GM23338 (cell line): ENCODE measurements at places on chromosomes 7 and 10. TPM values are rescaled to one million over a fixed set of nuclear protein-coding genes. Genes with fewer than 3 reads are reported as not detected.

DNA sequence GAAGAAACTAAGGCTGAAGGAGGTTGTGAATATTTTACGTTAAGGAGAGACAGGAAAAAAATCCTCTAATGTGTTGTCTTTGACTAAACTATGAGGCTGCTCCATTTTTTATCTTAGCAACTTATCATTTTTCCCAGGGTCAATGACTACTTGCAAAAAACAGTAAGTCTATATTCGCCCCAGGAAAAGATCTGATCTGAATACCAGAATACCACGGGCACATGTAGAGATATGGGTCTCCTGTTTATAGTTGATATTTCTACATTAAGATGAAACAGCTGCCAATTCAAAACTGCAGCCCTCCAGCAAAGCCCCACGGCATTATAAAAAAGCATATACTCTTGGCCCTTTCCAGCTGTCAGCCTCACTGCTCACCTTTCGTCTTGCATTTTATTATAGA lies 358.4 kb downstream of the SH2D4B start:
- peaks cover 59% of the 10 kb centered on the region for H3K27me3 ChIP-seq
- peaks cover 55% of the 10 kb centered on the region for H3K4me1 ChIP-seq
- no peak overlapping the region for H3K4me3 ChIP-seq

DNA sequence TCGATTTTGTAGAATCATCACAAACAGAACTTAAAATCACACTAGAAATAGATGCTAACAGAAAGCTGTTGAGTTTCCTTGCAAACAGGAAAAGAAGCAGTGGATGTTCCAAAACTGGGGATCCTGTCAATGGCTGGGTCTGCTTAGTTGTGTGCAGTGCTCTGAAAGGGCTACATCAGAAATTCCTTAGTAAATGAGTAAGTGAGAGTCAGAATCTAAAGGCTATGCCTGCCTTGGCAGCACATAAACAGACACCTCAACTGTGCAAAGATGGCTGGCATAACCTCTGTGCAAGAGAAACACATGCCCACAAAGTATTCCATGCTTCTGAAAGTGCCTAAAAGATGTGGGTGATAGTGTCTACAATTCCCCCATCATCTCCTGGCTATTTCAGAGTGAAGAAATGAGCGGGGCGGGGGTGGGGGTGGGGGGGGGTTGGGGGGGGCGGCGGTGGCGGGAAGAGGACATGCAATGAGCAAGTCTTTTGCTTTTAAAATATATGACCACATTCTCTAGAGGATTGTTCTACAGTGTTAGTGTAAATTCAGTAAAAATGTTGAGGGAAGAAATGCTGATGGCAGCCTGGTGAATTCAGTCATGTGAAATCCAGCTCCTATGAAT lies 138.1 kb upstream of the LAMB4 start:
- no peak for DNase-seq
- no peak overlapping the region for H3K27ac ChIP-seq
- no peak overlapping the region for H3K4me3 ChIP-seq
- no peaks in the 10 kb centered on the region for H3K27me3 ChIP-seq
- H3K4me1 ChIP-seq: peaks cover 8% of the 10 kb centered on the region

- 0 out of 2 replicates have a peak, but pooled peaks cover 5% of the 10 kb centered on the region for H3K4me1 ChIP-seq
- no peaks in the 10 kb centered on the region for H3K36me3 ChIP-seq
- no peaks in the 10 kb centered on the region for H3K27me3 ChIP-seq
Observed at GRCh38 chr7:84664626-84665025, 470.0 kb upstream of the SEMA3A start.

- peaks cover 43% of the 10 kb centered on the region for H3K36me3 ChIP-seq
- H3K4me1 ChIP-seq: peaks cover 9% of the 10 kb centered on the region
- H3K27me3 ChIP-seq: no peaks in the 10 kb centered on the region
- no peak overlapping the region for H3K4me3 ChIP-seq
Observed at GRCh38 chr7:148782757-148783456, 84.2 kb downstream of the CUL1 start.

- no peak for DNase-seq
- peak overlapping the region; percentile 98 for H3K27ac ChIP-seq
- H3K27me3 ChIP-seq: peaks cover 26% of the 10 kb centered on the region
- H3K36me3 ChIP-seq: peaks cover 8% of the 10 kb centered on the region
- H3K4me1 ChIP-seq: peaks cover 18% of the 10 kb centered on the region
- H3K4me3 ChIP-seq: peak overlapping the region; percentile 90
Observed at GRCh38 chr7:100891568-100892247, 2.2 kb upstream of the UFSP1 start.

DNA sequence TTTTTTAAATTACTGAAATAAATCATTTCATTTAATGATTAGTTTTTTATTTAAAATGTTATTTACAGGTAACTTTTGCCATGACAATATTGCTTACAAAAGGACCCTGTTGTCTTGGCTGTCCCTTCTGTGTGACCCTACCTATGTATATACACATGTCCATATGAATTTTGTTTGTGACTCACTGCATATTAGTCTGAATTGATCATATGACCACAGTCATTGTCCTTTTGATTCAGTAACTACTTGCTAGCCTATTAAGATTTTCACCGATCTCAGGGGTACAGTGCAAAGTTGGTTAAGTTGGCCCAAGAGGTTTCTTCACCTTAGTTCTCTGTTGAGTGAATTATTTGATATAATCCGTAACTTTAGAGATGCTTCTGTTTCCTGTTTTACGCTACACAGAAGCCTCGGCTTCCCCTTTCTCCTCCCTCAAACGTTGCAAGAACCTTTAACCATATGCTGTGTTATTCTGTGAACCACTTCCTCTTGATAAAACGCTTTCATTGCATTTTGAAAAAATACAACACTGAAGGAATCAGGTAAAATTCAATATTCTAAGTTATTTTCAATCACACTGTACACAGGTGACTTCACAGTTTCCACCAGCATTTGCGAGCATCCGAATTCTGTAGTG lies 43.9 kb downstream of the APBB1IP start:
- H3K27ac ChIP-seq: no peak overlapping the region
- H3K4me1 ChIP-seq: no peaks in the 10 kb centered on the region
- no peaks in the 10 kb centered on the region for H3K36me3 ChIP-seq
- no peaks in the 10 kb centered on the region for H3K27me3 ChIP-seq

DNA sequence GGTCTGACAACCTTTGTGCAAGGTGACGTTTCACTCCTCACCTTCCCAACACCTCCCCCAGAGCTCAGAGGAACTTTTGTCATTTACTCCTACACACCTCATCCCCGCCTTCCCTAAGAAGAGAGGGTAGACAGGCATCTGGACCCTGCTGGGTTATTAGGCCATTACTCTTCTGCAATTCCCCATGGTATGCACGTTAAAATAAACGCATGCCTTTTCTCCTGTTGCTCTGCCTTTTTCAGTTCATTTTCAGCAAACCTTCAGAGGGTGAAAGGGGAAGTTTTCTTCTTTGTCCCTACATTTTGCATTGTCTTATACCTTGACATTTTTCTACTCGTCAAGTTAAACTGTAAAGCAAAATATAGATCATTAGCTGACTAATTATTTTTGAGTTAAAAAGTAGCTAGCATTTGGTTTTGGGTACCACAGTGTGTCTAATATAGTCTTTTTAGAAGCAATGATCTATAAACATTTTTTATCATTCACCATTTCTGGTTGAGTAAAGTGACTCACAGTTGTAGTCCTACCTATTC lies 10.5 kb upstream of the EDRF1 start:
- H3K4me3 ChIP-seq: no peak overlapping the region
- no peaks in the 10 kb centered on the region for H3K36me3 ChIP-seq
- H3K27ac ChIP-seq: no peak overlapping the region
- no peaks in the 10 kb centered on the region; the same call in 1 of the 2 replicates for H3K4me1 ChIP-seq
- no peak for DNase-seq

GRCh38 chr7:33101906-33102305 lies 7.3 kb downstream of the RP9 start:
- H3K27me3 ChIP-seq: no peaks in the 10 kb centered on the region
- peaks cover 22% of the 10 kb centered on the region for H3K36me3 ChIP-seq
- H3K4me1 ChIP-seq: no peaks in the 10 kb centered on the region
- H3K4me3 ChIP-seq: no peak overlapping the region
- no peak overlapping the region for H3K27ac ChIP-seq
- DNase-seq: no peak

DNA sequence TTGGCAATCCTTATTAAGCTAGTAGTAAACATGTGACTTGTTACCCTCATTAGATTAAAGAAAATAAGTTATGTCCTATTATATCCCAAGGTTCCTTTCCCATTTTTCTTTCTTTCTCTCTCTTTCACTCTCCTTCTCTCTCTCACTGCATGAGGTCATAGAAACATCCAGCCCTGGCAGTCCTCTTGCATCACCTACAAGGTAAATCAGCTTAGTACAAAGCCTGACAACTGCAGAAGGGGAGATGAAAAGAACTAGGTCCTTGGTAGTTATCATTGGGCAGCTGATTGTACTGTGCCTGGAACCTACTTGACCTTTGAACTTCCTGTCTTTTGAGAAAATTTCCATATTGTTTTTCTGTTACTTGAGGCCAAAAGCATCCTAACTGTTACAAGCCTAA lies 307.9 kb upstream of the SP8 start:
- no peaks in the 10 kb centered on the region for H3K36me3 ChIP-seq
- no peak for DNase-seq
- H3K27me3 ChIP-seq: no peaks in the 10 kb centered on the region
- H3K27ac ChIP-seq: no peak overlapping the region
- H3K4me1 ChIP-seq: 0 out of 2 replicates have a peak, but pooled peaks cover 5% of the 10 kb centered on the region

DNA sequence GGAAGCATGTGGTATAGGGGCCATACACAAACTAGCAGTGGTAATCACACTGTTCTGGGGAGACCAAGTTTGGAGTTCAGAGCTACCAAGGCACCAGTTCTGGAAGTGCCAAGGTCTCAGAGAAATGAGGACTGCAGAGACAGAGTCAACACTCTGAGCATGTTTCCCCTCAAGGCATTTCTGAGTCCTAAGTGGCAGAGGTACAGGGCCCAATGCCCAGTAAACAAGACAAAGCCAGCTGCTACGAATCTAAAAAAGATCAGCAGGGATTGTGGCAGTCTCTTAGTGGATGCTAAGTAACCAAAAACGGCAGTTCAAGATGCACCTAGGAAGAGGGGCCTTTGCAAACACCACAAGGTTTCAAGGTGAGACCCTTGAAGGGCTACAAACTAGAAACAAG lies 271.9 kb downstream of the TNS3 start:
- DNase-seq: no peak
- no peaks in the 10 kb centered on the region for H3K27me3 ChIP-seq
- no peaks in the 10 kb centered on the region for H3K36me3 ChIP-seq
- H3K4me3 ChIP-seq: no peak overlapping the region
- no peaks in the 10 kb centered on the region for H3K4me1 ChIP-seq
- no peak overlapping the region for H3K27ac ChIP-seq

DNA sequence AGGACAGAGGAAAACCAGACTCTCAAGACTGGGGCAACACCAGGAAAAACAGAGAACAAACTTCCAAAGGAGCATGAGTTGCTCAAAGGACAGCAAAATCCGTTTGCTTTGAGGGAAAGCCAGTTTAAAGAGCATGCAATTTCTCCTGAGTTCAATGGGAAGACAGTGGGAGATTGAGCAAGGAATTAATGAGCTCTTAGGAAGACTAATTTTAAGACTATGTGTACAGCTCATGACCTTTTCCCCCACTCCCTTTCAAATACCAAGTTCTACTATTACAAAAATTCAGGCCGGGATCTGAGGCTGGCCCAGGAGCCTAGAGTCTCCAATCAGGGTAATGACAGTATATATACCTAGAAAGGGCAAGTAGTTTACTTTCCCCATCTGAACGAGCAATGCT lies 79.2 kb downstream of the EPDR1 start:
- no peaks in the 10 kb centered on the region for H3K27me3 ChIP-seq
- H3K4me3 ChIP-seq: no peak overlapping the region
- no peak for DNase-seq
- H3K27ac ChIP-seq: no peak overlapping the region
- H3K36me3 ChIP-seq: no peaks in the 10 kb centered on the region
- H3K4me1 ChIP-seq: no peaks in the 10 kb centered on the region

DNA sequence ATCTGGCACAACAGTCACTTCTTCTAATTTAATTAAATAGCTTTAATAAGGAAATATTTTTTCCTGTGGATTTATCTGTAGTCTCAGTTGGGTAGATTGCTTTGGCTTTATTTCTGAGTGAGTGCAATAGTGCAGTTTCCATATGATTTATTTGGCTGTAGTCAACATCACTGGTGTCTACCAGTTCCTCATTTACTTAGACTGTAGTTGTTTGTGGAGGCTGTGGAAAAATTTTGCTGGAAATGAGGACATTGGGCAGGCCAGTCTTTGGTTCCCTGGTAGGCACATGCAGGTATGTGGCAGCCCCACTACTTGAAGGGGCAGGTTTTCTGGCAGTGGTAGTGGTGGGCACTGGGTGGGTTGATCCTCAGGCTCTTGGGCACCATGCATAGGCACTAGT lies 15.5 kb downstream of the TAS2R40 start:
- no peaks in the 10 kb centered on the region for H3K27me3 ChIP-seq
- H3K27ac ChIP-seq: no peak overlapping the region
- no peak for DNase-seq
- no peak overlapping the region for H3K4me3 ChIP-seq
- no peaks in the 10 kb centered on the region for H3K4me1 ChIP-seq

DNA sequence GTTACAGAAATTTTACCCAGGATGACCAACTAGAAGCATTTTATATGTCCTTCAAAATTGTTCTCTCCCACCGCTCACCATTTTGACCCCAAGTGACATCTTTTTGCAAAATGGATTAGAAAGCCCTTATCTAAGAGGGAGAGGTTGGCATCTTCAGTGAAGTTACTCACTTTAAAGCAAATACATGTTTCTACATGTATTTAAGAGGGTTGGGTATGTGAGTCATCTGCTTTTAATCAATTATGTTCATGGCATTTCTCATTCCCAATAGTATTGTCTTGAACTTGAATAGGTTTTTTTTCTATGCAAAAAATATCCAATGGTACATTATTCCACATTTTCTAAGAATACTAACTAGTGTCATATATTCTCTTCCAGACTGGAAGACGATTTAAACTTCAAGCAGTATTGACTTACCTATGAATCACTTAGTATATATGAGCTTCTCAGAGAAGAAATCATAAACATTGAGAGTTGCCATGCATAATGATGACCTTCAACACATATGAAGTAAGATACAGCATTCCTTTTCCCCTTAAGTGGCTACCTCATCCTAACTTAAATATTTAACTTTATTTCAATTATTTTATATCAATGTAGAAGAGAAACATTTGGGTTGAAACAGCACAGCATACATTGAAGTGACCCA lies 132.8 kb downstream of the POLR1F start:
- no peaks in the 10 kb centered on the region for H3K27me3 ChIP-seq
- no peak for DNase-seq
- no peaks in the 10 kb centered on the region for H3K36me3 ChIP-seq
- no peaks in the 10 kb centered on the region for H3K4me1 ChIP-seq

AKR1D1 gene
- total RNA-seq: 0.14 TPM in 1 of 2 replicates, not detected in the other

ADAM12 gene
- 0.16 and 0.87 TPM in 2 replicates for total RNA-seq

ASCC1 gene
- total RNA-seq: 30.3 and 37.2 TPM in 2 replicates

SPDYE9 gene
- not detected in 2 replicates for total RNA-seq

FOXP2 gene
- total RNA-seq: 0.24 TPM in 1 of 2 replicates, not detected in the other

ACHE gene
- total RNA-seq: 1.5 and 3.7 TPM in 2 replicates

LAMB4 gene
- not detected in 2 replicates for total RNA-seq

ZNF32 gene
- 15.8 and 24.6 TPM in 2 replicates for total RNA-seq

CYP2C19 gene
- total RNA-seq: 0.21 and 0.35 TPM in 2 replicates

NRCAM gene
- total RNA-seq: 3.5 and 6.8 TPM in 2 replicates

CCZ1 gene
- total RNA-seq: 91.9 and 93.7 TPM in 2 replicates

GOLGA7B gene
- total RNA-seq: 0.14 and 0.16 TPM in 2 replicates

NKX2-3 gene
- total RNA-seq: not detected in 2 replicates
